ENCODE measurements at places on chromosomes 11 and 22.

DNA sequence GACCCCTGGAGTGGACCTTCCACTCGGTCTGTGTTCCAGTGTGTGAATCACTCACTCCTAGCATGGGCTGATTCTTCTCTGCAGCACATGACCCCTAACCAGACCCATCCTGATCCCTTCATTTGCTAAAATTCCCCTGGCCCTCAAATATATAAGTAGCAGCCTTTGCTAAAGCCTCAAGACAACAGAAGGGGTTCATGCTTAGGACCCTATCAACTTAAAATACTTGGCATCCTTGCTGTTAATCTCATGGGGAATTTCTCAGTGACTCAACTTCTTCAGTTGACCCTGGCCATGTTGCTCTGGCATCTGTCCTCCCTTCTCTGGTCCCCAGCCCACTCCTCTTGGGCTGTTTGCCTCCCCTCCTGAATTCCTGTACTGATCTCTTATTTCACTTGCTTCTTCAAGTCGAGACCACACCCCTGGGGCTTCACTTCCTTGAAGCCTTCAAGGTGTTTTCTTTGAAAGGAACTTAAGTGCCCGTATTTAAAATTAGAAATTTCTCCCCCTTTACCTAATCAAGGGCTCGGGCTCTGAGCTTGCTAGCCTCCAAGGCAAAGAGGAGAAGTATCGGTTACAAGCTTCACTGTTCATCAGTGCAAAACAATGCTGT is 23.6 kb downstream of the NNMT start:
- peak; percentile 50 for DNase-seq

DNA sequence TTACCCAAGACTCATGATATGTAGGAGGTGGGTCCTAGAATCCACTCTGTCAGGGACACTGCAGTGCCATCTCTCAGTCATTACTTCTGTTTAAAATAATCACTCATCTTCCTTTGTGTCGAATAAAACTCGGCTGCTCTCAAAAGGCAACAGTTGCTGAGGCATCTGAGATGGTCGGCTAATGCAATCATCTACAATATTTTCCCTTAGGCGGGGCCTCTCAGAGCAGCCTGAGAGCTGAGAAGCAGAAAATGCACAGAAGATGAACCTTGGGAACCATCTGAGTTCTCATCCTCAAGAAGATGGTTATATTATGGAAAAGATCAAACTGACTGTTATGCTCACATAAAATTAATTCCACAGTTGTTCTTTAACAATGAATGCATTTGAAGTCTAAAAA is 1518.2 kb upstream of the TENM4 start:
- no peak for DNase-seq

DNA sequence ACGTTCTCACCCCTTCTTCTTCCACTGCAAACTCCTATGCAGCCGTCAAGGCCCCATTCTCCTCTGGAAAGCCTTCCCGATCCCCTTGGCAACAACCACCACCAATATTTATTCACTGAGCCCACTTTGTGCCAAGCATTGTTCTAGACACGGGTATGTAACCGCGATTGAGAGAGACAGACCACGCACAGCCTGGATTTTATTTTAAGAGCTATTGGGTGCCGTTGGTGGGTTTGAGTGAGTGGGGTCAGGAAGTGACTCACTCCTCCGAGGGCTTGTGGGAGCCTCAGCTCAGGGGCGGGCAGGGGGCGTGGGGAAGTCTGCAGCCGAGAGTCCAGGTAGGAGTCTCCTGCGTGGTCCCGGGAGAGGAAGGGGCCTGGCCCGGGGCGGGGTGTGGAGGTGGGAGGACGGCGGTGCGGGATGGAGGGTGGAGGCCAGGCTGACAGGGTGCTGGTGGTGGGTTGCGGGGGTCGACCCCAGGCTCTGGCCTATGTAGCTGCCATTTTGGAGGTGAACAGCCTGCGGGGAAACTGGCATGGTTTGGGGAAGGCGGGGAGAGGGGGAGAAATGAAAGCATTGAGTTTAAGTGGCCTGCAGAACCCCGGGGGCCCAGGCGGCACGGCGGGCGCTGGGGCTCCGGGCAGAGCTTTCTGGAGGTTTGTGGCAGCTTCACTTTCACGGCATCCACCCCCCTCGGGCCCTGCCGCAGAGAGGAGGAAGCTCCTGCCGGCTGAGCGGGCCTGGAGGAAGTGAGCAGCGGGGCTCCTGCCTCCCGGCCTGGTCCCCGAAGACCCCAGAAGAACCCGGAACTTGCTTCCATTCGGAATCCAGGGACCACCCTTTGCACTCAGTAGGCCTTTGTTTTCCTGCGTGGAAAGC is 547 bp downstream of the PARVG start:
- DNase-seq, result no peak

GRCh38 chr22:23909296-23909898 is 15.2 kb downstream of the MIF start:
- DNase-seq, result no peak

GRCh38 chr11:96052921-96053651 is 129.2 kb upstream of the MTMR2 start:
- no peak for DNase-seq

DNA sequence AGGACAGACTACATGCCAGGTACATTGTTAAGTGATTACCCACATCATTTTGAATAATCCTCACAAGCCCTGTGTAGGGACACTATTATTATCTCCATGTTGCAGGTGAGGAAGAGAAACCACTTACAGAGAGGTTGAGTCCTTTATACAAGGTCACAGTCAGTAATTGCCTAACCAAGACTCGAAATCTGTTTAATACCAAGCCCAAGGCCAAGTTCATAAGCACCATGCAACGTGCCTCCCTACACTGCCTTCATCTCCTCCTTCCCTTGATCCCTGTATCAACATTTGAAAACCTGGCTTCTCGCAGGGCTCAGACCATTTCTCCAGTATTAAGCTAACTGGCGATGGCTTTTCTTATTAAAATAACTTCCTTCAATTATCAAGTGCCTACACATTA is 41.7 kb upstream of the SEZ6L start:
- DNase-seq, result no peak

DNA sequence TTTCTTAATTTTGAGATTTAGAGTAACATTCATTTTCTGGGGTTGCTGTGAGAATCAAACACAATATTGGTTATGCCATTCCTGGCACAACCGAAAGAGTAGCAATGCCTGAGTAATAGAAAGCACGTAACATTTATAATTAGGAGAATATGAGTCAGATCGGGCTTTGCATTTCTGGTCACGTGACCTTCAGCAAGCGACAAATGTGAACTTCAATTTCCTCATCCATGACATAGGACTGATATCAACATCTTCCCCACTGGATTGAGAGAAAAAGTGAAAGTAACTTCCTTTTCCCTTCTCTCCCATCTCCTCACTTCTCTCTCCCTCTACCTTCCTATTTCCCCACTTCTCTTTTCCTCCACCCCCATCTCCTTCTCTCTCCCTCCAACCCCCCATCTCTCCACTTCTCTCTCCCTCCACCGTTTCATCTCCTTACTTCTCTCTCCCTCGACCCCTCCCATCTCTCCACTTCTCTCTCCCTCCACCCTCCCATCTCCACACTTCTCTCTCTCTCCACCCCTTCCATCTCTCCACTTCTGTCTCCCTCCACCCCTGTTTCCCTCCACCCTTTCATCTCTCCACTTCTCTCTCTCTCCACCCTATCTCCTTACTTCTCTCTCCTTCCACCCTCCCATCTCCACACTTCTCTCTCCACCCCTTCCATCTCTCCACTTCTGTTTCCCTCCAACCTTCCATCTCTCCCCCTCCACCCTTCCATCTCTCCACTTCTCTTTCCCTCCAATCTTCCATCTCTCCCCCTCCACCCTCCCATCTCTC is 33.5 kb upstream of the CAT start:
- no peak for DNase-seq

GRCh38 chr11:46180736-46181135 is 59.5 kb upstream of the PHF21A start:
- no peak for DNase-seq

DNA sequence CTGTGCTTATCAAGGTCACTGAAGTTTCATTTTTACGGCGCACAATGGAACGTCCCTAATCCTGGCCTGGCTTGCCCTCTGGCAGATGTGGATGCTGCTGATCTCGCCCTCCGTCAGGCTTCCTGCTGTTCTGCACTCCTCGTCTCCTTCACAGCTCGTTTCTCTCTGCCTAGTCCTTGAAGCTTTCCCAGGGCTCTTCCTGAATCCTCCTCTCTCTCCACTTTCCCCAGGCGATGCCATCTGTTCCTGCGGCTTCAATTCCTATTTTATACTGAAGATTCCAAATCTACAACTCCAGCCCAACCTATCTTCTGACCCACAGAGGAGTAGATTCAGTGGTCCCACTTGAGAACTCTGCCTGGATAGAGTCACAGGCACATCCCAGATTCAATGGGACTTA is 14.2 kb downstream of the SLC22A8 start:
- DNase-seq, result no peak

GRCh38 chr11:69189059-69189458 is 33.3 kb downstream of the SMIM38 start:
- no peak for DNase-seq

DNA sequence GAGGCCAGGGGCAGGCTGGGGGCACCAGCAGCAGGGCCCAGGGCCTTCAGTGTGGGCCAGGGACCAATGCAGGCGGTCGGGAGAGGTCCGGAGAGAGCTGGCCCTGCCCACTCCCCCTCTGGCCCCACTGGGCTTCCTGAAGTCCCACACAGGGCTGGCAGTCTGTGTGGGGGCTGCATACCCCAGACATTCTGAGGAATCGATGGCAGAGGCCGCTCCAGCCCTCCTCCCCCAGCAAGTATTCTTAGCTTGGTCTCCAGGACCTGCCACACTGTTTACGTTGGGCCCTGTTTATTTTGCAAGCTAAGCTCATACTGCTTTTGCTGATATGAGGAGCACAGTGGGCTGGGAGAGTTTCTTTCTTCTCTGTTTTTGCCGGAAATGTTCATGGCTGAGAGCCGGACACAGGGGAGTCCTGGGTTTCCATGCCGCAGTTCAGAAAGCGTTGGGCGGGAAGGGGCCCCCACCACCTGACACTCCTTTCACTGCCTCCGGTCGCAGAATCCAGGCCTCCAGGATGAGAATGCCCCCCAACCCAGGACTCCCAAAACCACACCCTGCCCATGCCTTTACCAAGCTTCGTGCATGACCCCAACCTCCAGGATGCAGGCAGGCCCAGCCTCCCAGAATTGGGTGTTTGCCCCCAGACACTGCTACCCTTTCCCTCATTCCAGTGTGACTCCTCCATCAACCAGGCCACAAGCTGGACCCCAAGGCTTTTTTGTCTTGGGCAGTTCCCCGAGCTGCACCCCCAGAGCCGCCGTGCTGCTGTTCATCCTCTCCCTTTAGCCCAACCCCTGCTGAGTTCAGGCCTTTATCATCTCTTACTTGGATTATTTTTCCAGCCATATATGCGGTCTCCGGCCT is 81.8 kb upstream of the KCNQ1OT1 start:
- DNase-seq, result no peak

- DNase-seq, result peak; percentile 89
Measured at GRCh38 chr22:31084811-31085492, 3.8 kb downstream of the SMTN start.

- DNase-seq, result no peak
Measured at GRCh38 chr11:1877211-1878136, 14.2 kb downstream of the PRR33 start.

GRCh38 chr11:47731475-47731874 is 16.3 kb upstream of the AGBL2 start:
- no peak for DNase-seq

- no peak for DNase-seq
Measured at GRCh38 chr22:28597665-28598064, 82.0 kb downstream of the TTC28 start.

- DNase-seq, result peak; percentile 76
Measured at GRCh38 chr22:20865875-20866445, 7.2 kb downstream of the SNAP29 start.

GRCh38 chr22:30185129-30185528 is 61.4 kb downstream of the LIF start:
- no peak for DNase-seq

GRCh38 chr11:115665958-115666357 is 161.7 kb upstream of the CADM1 start:
- no peak for DNase-seq

- peak; percentile 52 for DNase-seq
Measured at GRCh38 chr11:68950270-68950669, 30.5 kb downstream of the MRGPRD start.

GRCh38 chr11:36361901-36362391 is 65.9 kb downstream of the PRR5L start:
- DNase-seq, result peak; percentile 78

DNA sequence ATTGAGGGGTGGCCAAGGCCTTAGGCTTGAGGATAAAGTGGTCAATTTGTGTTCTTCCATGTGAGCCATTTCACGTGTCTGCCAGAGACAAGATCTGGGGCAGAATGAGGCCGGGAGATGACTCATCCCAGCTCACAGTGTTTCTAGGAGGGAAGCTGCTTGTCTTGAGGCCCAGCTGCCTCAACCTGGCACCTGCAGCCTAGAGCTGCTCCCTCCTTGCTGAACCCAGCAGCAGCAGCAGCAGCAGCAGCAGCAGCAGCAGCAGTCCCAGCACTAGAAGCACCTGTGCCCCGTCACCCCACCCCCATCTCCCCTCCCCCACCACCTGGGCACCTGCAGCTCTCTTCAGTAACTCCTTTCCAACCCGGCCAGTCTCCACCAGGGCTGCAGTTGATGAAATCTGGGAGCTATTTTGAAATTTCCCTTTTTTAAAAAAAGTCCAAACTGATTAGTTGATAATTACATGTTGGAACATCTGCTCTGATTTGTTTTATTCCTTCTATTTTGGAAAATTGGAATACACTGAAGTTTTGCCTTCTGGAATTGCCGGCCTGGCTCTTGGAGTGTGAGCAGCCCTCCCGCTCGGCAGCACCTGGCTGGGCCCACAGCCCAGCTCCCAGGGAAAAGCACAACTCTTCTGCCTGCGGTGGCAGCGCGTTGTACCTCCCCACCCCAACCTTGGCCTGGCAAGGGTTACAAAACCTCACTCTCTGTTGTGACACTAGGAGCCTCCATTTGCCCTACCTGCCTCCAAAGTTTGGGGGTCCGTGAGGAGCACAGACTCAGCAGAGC is 143.5 kb downstream of the NXPE2 start:
- DNase-seq, result peak; percentile 43

- DNase-seq, result peak; percentile 19
Measured at GRCh38 chr22:28560046-28560742, 119.4 kb downstream of the TTC28 start.

DNA sequence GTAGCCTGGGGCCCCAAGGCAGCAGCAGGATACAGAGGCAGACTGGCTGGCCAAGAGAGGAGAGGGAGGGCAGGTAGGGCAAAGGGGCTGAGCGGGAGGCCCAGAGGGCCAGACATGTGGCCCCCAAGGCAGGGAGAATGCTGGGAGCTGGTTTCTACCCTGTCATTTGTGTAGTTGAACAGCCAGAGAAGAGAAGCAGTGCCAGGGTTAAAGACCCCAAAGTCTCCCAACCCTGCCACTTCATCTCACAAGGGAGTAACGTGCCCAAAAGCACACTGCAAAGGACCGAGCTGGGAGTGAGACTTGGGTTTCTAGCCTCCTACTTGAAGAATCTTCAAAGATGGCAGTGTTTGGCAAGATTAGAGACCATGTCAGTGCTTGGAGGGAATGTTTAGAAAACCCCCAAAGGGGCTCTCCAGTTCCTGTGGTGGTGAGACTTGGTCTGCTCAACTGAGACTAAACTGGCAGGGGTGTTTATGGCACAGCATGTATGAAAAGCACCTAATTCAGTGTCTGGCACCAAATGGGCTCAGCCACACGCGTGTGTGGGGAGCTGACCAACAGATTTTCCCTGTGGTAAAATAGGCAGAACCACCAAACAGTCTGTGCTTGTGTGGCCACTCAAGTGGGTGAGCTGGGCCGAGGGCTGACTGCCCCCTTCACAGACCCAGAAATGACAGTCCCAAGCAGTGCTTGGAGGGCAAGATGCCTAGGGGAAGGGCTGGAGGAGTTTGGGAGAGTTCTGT is 68.2 kb upstream of the CLTCL1 start:
- DNase-seq, result no peak

All from ELF-1 (cell line).